Aorta (tissue), 5 donors: ENCODE measurements at places on chromosomes 6 and 20. TPM values are rescaled to one million over a fixed set of nuclear protein-coding genes. Genes with fewer than 3 reads are reported as not detected.

The NRSN1 gene
- polyA plus RNA-seq, result not detected

The SSTR4 gene
- polyA plus RNA-seq, result not detected

The LIN28B gene
- not detected for polyA plus RNA-seq

The DEFB124 gene
- not detected for polyA plus RNA-seq

The POLR1H gene
- polyA plus RNA-seq, result 21.0 TPM
